ENCODE measurements at places on chromosomes 13 and 19. TPM values are rescaled to one million over a fixed set of nuclear protein-coding genes. Genes with fewer than 3 reads are reported as not detected.

CCDC124 gene
- total RNA-seq: 30.2 TPM

MBD3L2 gene
- total RNA-seq: not detected

TRPC4 gene
- total RNA-seq: 0.39 TPM

COQ8B gene
- total RNA-seq: 39.3 TPM

ANKLE1 gene
- total RNA-seq: 1.9 TPM

NBEA gene
- 27.2 TPM for total RNA-seq

CEACAM1 gene
- 2,323 TPM for total RNA-seq

SHISA7 gene
- not detected for total RNA-seq

BORA gene
- 7.6 TPM for total RNA-seq

YJEFN3 gene
- 10.6 TPM for total RNA-seq

PPFIA3 gene
- 21.4 TPM for total RNA-seq

FXYD1 gene
- 13.3 TPM for total RNA-seq

ZNF773 gene
- 6.9 TPM for total RNA-seq

ZNF667 gene
- 0.61 TPM for total RNA-seq
